ENCODE measurements at places on chromosomes 13 and 19.
A peak's percentile ranks its signal among the peaks of the same experiment; 100 is the strongest.

- peak; percentile 54 for DNase-seq
Observed at GRCh38 chr19:56671613-56671994, at the start of gene ZNF835. ZNF835 (minus strand) TSS chr19:56671757; CDS start chr19:56665198, 6,559 bp downstream.

DNA sequence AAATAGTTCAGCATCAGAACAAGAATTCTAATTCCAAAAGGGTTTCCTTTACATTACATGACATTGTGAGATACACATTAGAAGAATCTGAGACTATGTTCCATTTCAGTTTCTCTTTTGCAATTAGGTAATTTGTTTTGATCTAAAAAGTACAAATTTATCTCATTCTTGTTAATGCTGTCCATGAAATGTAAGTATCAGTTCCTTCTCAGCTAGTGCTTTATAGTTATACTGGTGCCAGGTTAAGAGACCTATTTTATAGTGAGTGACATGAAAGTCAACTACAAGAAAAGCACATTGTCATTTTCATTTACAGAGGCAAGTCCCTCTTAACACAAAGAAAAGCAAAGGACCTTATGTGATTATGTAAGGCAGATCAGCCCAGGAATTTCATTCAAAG, 43.9 kb downstream of the RCBTB2 start:
- no peak for DNase-seq

GRCh38 chr13:30375265-30375835, 46.9 kb upstream of the UBE2L5 start:
- peak; percentile 72 for DNase-seq

- DNase-seq = no peak
Observed at GRCh38 chr13:29384466-29384865, 211.0 kb downstream of the SLC7A1 start.

GRCh38 chr13:51804295-51805172, 571 bp upstream of the DHRS12 start:
- DNase-seq = peak; percentile 19

- DNase-seq = no peak
Observed at GRCh38 chr13:24897293-24897692, 133.3 kb downstream of the RNF17 start.

DNA sequence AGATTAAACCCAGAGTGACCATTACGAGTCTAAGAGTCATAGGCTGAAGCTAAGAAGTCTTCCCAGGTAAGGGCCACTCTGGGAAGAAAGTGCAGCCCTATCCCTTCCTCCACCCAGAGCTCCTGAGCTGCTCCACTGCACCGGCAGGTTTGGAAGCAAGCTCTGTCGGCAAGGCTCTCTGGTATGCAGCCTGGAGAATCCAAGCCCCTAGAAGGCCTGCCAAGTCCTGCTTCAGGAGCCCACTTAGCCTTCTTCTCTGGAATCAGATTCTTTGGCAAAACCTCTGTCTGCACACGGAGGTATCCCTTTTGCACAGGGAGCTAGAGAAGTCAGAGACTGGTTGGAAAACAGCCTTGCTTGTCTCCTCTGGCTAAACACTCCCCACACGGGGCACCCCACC, 58.5 kb downstream of the CEBPG start:
- peak; percentile 33 for DNase-seq

DNA sequence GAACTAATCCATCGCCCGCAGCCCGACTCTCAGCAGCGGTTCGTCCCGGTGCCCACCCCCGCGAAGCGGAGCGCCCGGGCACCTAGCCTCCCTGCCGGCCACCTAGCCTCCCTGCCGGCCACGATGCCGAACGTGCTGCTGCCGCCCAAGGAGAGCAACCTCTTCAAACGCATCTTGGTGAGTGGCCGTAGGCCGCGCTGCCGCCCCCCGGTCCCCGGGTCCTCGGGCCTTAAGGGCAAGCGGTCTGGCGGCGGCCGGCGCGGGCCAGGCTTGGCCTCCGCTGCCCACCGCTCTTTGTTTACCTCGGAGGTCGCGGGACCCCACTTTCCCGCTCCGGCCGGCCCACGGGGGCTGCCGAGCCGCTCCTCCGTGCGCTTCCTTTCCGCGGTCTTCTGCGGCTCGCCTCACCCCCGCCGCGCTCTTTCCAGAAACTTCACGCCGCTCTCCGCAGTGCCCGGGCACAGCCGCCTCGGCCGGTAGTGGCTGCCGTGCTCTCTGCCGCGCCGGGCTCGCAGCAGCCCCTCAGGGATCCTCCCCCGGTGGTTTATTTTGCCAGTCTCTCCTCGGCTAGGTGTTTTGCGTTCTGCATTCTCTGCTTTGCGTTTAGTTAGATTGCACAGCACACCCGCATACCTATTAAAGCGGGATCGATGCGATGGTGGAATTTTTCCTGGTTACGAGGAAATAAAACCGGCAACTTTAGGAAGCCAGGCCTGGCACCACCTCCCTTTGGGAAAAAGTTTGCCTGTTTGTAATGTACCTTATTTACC, 524 bp downstream of the NAA16 start:
- peak; percentile 32 for DNase-seq

- DNase-seq = no peak
Observed at GRCh38 chr13:36981156-36981743, 17.9 kb downstream of the ALG5 start.

- DNase-seq = no peak
Observed at GRCh38 chr19:13090511-13091231, 12.0 kb downstream of the LYL1 start.

GRCh38 chr19:54254195-54254906, 2.7 kb downstream of the LILRB5 start:
- DNase-seq = no peak

DNA sequence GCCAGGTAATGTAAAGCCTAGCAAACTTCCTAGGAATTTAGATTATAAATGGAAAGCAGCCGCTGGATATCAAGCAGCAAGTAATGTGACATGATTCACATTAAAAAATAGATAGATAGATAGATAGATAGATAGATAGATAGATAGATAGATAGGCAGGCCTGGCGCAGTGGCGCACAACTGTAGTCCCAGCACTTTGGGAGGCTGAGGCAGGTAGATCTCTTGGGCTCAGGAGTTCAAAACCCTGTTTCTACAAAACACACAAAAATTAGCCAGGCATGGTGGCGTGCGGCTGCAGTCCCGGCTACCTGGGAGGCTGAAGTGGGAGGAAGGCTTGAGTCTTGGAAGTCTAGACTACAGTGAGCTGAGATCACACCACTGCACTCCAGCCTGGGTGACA, 236.9 kb downstream of the SLITRK6 start:
- no peak for DNase-seq

DNA sequence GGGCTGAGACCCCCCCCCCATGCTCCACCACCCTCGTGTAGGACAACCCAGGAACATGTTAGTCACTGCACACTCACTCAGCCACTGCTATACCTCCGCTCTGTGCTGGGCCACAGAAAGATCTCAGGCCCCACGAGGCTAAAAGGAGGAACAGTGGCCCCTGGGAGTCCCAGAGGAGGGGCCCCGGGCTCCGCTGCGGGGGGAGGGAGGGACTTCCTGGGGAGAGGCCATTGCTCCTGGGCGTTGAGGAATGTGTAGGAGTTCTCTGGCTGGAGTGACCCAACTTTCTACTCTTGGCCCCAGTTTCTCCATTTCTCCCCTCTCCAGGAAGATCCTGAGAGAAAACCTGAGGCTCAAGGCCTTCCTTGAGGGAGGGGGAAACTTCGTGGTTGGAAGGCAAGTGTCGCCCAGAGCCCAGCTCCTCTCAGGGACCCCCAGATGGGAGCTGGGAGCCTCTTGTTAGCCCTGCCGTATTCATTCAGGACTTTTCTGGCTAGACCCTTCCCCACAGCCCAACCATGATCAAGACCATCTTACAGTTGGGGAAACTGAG, 13.6 kb downstream of the ONECUT3 start:
- DNase-seq = no peak

- DNase-seq = no peak
Observed at GRCh38 chr13:37966266-37966665, 96.7 kb upstream of the TRPC4 start.

DNA sequence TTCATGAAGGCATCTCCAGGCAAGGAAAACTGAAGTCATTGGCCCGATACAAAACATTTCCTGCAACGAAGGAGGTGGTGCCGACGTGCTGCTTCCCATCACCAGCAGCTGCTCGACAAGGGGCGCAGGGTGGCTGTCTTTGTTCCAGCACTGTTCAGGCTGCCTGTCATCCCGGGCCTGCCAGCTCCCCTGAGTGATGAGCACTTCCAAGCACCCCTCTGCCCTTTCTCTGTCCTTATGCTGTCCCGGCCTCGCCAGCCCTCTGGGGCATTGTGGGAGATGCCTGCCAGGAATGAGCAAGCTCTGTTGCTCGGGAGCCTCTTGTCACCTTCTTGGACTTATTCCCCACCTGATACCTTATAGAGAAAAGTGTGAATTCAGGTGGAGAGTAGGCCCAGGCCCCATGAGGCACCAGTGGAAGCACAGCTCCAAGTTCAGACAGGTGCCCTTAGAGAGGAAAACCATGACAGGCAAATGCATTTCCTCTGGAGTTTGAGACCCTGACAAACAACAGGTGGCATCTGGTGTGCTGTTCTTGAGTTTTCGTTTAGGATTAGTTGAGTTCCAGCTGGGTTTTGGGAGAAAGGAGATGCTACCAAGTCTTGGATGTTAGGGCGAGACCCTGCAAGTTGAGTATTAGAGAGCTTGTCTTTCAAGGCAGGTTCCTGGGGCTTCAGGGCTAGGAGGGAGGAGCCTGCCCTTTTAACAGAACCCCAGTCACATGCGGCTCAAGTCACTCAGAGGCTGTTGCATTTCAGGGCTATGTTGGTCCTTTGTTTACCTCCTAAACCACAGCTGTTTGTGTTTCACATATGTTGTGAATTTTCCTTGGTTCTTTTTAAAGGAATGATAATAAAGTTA, 21.4 kb downstream of the BBC3 start:
- DNase-seq = no peak

GRCh38 chr13:106490569-106491321, 44.7 kb downstream of the EFNB2 start:
- no peak for DNase-seq

DNA sequence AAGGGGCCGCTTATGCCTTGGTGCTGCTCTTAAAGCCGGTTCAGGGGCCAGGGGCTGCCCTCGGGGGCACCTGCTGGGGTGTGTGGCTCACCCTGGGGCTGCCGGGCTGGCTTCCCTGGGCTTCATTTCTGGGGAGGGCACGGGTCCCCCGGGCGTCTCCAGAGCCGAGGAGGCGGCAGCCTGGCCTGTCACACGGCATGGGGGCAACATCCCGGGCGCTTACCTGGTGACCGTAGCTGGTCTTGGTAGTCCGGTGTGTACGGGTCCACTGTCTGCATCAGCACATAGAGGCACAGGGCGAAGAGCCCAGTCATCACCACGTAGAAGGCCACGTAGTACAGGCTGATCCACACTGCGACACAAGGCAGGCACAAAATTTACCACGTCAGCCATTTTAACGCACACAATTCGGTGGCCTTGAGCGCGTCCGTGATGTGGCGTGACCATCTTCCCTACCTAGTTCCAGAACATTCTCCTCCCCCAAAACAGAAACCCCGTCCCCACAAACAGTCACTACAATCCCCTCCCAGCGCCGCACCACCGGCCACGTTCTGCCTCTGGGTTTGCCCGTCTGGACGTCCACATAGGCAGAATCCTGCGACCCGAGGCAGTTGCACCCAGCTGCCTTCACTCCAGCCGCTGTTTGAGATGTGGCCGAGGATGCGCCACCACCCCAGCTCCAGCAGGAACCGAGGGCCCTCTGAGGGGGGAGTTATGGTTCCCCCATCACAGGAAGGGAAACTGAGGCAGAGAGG, 3.2 kb downstream of the ATP4B start:
- no peak for DNase-seq

DNA sequence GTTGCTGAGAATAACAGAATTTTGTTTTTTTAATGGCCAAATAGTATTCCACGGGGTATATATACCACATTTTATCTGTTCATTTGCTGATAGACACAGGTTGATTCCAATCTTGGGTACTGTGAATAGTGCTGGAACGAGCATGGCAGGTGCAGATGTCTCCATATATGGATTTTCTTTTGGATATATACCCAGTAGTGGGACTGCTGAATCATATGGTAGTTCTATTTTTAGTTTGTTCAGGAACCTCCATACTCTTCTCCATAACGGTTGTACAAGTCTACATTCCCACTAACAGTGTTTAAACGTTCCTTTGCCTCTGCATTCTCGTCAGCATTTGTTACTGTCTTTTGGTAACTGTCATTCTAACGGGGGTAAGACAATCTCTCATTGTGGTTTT, 17.3 kb downstream of the ANKRD10 start:
- DNase-seq = no peak

DNA sequence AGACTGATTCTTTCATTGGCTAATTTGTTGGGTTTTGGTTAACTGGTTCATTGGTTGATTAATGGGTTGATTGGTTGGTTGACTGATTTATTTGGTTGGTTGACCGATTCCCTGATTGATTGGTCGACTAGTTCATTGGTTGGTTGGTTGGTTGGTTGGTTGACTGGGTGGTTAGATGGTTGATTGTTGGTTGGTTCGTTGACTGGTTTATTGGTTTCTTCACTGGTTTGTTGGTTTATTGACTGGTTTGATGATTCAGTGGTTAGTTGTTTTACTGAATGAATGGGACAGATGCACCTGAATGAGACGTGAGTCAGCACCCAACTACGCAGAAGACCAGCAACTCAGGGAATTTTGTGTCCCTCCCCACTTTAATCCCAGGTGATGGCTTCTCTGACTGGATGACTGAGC, 2.7 kb upstream of the NUP62 start:
- DNase-seq = no peak

DNA sequence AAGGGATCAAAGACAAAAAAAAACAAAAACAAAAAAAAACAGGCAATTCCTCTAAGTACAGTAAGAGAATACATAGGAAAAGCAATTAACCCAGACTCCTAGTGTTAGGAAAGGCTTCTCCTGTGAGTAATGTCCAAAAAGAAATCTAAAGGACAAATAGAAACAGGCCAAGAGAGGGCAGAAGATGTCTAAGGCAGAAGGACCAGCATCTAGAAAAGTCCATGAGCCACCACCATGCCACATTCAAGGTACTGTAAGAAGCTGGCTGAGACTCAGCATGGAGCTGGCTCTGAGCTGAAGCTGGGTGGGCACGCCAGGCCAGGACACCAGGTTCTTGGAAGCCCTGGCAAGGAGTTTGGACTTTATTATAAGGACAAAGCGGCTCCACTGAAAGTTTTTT, 118.1 kb upstream of the FRY start:
- DNase-seq = no peak

GRCh38 chr13:111505175-111505777, 184.8 kb downstream of the TEX29 start:
- DNase-seq = no peak

GRCh38 chr13:24891476-24892108, 127.6 kb downstream of the RNF17 start:
- DNase-seq = no peak

DNA sequence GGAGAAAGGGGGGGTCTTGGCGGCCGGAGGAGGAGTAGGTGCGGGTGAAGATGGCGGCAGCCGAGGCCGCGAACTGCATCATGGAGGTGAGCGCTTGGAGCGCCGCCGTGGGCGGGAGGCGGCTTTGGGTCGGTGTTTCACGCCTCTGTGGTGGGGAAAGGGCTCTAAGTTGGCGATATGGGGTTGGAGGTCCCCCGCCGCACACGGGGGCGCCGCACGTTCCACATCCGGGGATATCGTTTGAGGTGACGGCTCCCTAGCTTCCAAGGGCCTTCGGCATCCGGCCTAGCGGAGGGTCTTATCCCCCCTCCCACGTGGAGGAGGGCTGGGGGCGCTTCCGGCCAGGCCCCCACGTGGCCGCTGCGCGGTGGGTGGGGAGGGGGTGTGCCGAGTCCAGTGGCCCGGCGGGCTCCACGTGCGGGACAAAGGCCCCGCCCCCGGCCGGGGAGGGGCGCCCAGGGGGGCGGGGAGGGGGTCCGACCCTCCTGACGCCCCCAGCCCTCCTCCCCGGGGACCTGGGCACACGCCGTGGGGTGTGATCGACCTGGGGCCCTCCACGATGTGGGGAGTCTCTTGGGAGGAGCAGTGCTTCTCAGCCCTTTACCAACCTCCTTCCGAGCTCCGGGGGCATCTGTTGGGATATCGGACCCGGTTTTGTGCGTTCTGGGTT, at the start of gene PRMT1:
TSS of gene PRMT1 (plus strand) at position 41 of the 670 bp plus-strand sequence. CDS start at position 51, 10 bp downstream.
- no peak for DNase-seq
